ENCODE measurements at places on chromosomes 6 and 20.

- no peak for DNase-seq
These were observed 140.3 kb downstream of the COL12A1 start for GRCh38 chr6:75065523-75065922.

GRCh38 chr6:108337721-108338120 is 42.9 kb downstream of the AFG1L start:
- no peak for DNase-seq

GRCh38 chr20:17662333-17663039 is 19.6 kb downstream of the RRBP1 start:
- DNase-seq: no peak

GRCh38 chr6:157929765-157930319 is 51.8 kb upstream of the SYNJ2 start:
- no peak for DNase-seq

GRCh38 chr6:168061269-168062210 is 17.5 kb downstream of the FRMD1 start:
- no peak for DNase-seq

DNA sequence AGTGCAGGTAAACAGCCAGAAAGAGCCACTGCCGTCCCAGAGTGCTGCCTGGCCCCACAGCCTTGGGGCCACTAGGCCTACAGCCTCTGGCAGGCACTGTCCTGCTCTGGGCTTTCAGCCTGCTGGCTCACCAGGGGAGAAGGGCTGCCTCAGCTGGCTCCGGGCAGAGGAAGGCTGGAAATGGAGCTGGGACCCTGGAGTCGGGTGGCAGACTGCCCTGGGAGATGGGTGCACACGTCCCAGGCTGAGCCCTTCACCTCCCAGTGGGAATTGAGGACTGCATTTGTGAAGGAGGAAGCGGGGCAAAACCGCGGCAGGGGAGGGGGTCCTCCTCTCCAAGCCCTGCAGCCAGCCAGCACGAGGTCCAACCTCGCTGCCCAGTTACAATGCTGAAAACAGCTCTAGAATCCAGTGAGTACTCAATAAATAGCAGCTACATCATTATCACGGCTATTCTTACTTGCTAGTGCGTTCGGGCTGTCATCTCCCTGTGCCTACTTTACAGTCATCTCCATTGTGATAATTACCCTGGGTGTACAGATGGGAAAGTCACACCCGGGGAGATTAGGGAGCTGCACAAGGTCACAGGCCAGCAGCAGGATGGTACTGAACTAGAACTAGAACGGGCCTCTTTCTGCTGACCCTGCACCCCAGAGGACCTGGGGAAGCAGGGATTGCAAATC is 13.1 kb downstream of the ACSS1 start:
- no peak for DNase-seq

- no peak for DNase-seq
These were observed 80.5 kb upstream of the SGK1 start for GRCh38 chr6:134398453-134398852.

- DNase-seq: no peak
These were observed 59.6 kb upstream of the SPDEF start for GRCh38 chr6:34615574-34616226.

DNA sequence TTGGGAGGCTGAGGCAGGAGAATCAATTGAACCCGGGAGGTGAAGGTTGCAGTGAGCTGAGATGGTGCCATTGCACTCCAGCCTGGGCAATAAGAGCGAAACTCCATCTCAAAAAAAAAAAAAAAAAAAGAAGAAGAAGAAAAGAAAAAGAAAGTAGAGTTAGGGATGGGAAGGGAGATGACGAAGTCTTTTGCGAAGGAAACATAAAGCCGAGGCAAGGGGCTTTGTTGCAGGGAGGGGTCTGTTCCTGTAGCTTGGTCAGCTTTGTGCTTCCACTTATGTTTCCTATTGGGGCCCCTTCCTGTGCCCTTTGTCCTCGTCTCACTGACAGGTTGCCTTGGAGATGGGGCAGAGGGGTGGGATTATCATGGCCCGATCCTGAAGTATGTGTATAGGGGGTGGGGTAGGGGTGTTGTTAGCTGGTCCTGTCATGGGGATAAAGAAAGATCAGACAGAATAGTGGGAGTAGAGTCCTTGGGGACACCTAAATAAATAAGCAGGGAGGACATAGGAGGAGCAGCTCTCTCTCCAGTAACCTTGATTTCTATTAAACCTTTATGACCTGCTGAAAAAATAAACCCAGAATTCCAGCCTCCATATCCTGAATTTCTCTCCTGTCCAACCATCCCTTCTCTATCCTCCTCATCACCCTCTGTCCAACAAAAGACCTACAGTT is 1.1 kb upstream of the CLIC1 start:
- DNase-seq: no peak

GRCh38 chr6:17281497-17282481 is 628 bp downstream of the RBM24 start:
- DNase-seq: no peak

- DNase-seq: no peak
These were observed 171.0 kb upstream of the CITED2 start for GRCh38 chr6:139545206-139546105.

Data from stimulated activated CD8-positive, alpha-beta memory T cell treated with anti-CD3 and anti-CD28 coated beads, Interleukin-2, amount 100 ng/mL, for 1 hour (primary cell).